ENCODE measurements at places on chromosomes 11 and 22. TPM values are rescaled to one million over a fixed set of nuclear protein-coding genes. Genes with fewer than 3 reads are reported as not detected.

DNA sequence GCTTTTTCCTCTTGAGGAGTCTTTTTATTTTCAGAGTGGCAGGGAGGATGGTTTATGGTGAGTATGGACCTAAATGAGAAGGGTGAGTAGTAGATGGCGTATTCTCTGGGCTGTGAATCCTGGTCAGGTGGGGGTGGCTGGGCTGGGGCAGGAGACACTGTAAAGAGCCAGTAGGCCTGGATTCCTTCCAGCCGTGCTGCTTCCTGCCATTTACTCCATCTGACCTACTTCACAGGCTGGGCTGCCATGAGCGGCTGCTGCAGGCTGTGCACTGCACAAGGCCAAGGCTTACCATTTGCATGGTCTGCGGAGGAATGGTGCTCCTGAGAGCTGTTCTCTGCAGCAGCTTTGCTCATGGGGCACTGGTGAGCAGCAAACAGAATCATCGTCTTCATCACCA is 297.6 kb downstream of the KIRREL3 start:
- DNase-seq: no peak

- no peak for DNase-seq
Measured at GRCh38 chr11:128412847-128413791, 174.2 kb downstream of the ETS1 start.

- DNase-seq: peak; percentile 24
Measured at GRCh38 chr11:73538381-73538872, 59.5 kb downstream of the FAM168A start.

- no peak for DNase-seq
Measured at GRCh38 chr11:92702037-92702804, 267.2 kb upstream of the MTNR1B start.

GRCh38 chr11:15696069-15696468 is 581.3 kb downstream of the INSC start:
- no peak for DNase-seq

PDE3B gene
- not detected for total RNA-seq
